ENCODE measurements at places on chromosomes 12 and 14.

DNA sequence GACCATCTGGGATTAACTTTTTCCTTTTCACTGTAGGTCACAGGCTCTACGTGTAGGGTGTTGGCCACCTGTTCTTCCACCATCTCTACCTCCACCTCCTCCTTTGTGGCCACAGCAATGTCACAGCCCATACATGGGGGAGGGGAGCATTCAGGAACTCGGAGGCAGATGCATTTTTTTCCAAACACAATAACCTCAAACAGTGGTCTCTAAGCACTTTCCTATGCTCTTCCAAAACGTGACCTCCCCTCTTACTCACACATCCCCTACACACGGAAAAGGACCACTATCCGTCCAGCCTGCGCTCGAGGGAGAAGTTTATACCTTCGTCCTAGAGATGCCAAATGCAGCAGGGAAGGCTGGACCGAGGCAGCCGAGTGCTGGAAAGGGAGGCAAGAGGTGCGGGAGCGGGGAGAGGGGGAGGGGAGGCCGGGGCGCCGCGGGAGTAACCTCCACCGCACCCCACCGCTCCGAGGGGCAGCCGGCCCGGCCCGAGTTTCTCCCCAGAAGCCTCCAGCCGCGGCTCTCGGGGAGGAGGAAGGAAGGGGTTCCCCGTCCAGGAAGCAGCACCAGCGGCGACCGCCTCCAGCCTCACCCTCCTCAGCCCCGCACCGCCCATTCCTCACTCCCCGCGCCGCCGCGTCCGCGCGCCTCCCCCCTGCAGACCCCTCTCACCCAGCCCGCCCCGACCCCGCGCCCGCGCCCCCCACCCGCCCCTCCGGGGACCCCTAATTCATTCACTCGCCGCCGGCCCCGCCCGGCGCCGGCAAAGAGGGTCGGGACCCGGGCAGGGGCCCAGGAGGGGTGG lies 594 bp downstream of the KRAS start:
- DNase-seq, result peak; percentile 36

GRCh38 chr12:132450418-132451171 lies 39.4 kb upstream of the FBRSL1 start:
- DNase-seq, result peak; percentile 7

DNA sequence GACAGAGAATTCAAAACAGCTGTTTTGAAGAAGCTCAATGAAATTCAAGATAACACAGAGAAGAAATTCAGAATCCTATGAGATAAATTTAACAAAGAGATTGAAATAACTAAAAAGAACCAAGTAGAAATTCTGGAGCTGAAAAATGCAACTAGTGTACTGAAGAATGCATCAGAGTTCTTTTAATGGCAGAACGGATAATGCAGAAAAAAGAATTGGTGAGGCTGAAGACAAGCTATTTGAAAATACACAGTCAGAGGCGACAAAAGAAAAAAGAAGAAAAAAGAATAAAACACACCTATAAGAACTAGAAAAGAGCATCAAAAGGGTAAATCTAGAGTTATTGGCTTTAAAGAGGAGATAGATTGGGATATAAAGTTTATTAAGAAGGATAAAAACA lies 103.3 kb downstream of the INSM2 start:
- no peak for DNase-seq

DNA sequence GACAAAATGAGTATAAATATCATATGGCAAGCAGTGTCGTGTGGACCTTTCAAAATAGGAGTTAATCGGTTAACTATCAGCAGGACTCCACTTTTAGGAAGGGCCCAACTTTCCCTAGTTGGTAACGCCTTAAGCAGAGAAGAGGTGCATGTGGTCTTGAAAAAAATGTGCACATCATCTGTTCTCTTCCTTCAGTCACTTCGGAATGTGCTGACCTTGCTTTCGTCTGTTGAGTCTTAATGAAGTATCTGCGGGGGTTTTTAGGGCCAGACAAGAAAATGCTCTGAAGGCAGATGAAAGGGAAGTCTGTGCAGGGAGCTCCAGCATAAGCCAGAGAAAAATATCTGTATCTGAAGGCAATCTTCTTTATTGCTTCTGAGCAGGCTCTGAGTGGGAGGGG lies 185.2 kb downstream of the AEBP2 start:
- no peak for DNase-seq

GRCh38 chr14:33978892-33979612 lies 28.2 kb upstream of the EGLN3 start:
- DNase-seq, result no peak

DNA sequence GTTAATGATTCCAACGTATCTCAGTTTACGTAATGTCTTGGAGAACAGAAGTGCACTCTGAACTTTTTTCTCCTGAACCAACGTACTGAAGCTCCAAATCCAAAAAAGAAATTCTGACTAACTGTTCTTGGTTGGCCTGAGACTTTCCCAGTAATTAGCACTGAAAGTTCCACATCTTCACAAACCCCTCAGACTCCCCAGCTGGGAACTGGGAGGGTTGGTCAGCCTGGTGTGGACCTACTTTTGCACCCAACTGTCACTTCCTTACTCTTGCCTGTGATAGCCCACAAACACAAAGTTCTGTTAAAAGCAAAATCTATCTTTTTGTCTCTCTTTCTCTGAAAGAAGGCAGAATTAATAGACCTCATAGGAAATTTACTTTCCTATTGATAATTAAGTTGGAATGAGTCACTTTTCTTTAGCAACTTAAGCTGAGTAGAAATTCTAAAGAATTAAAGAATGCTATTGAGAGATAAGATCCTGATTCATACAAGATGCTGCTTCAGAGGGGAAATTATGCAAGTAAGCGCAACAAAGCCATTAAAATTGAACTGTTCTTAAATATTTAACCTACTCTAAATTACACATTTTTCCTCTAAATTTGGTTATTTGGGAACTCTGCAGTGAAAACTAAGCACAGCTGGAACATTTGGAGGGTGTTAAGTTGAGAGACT lies 155.0 kb downstream of the EPS8 start:
- DNase-seq, result no peak

DNA sequence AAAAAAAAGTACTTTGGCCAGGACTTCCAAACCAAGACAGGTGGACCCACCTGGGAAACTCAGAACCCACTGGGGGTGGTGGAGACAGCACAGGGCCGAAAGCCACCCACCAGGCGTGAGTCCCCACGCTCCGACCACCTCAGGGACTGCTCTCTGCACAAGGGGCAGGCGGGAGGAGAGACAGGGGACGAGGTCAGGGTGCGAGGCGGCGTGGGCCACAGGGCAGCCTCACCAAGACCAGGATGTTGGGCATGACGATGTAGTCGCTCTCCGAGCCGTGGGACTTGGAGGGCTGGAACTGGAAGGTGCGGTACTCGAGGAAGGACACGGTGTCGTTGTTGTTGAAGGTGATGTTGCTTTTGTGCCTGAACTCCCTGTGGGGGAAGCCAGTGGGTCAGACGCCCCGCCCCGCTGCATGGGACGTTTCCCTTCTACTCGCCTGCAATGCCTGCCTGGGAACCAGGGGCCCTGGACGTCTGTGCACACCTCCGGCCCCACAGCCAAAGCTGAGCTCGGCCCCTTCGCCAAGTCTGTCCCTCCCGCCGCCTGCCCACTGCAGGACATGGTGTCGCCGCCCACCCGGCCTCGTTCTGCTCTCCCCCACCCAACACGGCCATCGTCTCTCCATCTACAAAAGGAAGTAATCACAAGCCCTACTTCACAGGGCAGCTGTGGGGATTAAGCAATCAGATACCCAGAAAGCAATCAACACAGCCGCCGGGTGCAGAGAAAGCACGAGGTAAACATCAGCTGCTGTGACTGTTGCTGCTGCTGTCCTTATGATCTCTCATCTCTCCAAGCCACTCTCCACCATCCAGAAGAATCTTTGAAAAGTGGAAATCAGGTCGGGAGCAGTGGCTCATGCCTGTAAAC lies 48.7 kb downstream of the SCARB1 start:
- no peak for DNase-seq

DNA sequence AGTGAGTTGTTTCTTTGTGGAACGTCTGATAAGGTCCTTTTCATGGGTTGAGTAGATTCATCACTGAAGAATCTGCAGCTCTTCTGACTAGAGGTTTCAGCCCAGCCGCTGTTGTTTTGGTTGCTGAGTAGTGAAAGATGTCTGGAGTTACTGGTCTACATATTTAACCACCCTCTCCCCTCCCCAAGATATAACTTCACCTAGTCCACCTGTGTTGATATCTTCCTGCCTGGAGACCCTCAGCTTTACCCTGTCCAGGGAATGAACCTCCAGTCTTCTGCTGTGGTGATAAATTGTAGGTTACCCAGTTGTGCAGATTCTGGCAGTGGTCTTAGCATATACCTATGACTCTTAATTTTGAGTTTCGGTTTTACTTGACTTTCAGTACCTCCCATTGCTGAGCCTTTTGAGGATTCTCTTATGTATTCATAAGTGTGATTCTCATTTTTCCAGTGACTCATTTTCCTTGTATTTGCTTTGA lies 62.9 kb downstream of the CCDC91 start:
- no peak for DNase-seq

DNA sequence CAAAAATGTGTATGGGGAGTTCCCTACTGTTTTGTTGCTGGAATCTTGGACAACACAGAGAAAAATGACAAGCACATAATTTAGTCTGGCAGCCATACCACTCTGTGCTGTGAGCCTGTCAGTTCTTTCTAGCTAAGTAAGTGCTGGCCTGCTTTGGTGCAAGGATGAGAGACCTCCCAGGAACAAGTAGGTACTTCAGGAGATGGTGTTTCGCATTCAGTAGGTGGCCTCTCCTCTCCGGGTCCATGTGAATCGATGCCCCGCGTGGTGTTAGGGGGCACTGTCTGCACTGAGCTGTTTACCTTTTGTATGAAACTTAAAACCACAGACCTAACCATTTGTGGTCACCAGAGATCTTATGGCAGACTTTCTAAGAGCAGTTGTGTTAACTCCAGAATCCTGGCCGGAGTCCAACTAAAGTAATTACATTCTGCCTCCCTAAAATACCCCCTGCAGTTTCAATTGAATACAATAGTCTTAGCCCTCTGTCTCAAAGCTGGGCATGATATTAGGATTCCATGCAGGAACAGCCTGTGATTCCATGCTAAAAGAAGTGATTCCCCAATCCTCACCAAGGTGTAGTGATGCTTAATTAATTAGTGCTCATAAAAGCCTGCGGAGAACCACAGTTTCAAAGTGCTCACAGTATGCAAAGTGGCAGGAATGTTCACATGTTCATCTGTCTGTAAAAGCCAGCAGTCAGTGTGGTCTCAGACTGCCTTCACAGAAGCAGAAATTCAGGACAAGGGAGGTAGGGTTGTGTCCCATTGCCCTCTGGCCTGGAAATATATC lies 64.2 kb downstream of the LLPH start:
- peak; percentile 94 for DNase-seq

DNA sequence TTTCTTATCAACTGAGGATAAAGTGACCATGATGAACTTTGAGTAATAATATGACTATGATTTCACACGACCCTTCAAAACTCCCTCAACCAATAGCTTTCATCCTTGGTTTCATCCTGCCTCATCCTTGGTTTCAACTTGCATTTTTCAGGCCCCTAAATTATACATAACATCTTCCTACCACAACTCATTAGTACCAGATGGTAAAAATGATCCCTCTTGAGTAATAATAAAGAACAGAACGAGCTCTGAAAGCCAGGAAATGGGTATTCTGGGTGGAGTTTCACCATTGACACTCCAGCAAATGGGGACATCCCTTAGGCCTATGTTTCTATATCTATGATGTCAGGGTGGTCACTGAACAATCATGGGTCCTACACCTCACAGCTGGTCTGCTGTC lies 72.1 kb upstream of the LMNTD1 start:
- no peak for DNase-seq

- DNase-seq, result peak; percentile 47
These were observed 69.0 kb downstream of the DENND5B start for GRCh38 chr12:31521964-31522363.

- no peak for DNase-seq
These were observed 906.0 kb downstream of the VRK1 start for GRCh38 chr14:97703006-97703760.

- peak; percentile 55 for DNase-seq
These were observed 11.8 kb downstream of the COPS7A start for GRCh38 chr12:6735448-6736191.
